ENCODE measurements at places on chromosomes 2 and 18.

- no peak for DNase-seq
Measured at GRCh38 chr18:5979971-5980457, 84.7 kb upstream of the TMEM200C start.

- no peak for DNase-seq
Measured at GRCh38 chr2:57550912-57551311, 495.7 kb upstream of the VRK2 start.

- no peak for DNase-seq
Measured at GRCh38 chr2:161956738-161957137, 117.3 kb downstream of the DPP4 start.

DNA sequence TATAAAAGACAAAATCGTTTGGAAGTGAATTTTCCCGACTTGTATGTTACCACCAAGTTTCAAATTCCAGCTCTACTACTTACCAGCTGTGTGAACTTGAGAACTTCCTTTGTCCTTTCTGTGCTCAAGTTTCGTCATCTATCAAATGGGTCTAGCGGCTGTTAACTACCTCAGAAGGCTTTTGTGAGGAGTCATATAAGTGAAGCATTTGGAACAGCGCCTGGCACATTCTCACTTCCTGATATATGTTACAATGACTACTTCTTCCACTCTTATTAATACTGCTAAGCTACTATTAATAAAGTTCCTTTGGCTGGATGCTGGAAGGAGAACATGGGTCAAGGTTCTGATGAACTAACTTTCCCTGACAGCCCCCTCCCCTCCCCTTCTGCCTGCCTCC lies 104.5 kb downstream of the MEIS1 start:
- DNase-seq = no peak

DNA sequence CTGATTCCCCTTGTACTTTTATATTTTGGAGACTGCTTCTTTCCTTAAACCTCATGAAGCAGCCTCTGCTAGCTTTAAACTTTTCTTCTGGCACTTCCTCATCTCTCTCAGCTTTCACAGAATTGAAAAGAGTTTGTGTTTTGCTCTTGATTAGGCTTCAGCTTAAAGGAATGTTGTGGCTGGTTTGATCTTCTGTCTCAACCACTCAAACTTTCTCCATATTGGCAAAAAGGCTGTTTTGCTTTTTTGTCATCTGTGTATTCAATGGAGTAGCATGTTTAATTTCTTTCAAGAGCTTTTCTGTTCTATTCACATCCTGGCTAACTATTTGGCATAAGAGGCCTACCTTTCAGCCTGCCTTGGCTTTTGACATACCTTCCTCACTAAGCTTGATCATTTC lies 36.3 kb upstream of the MSTN start:
- no peak for DNase-seq
